Neural crest cell (in vitro differentiated cells): ENCODE measurements at places on chromosomes 13 and 19. TPM values are rescaled to one million over a fixed set of nuclear protein-coding genes. Genes with fewer than 3 reads are reported as not detected.

PABPC3 gene
- 0.14 TPM in 2 replicates for total RNA-seq

IL11 gene
- total RNA-seq = 0.56 and 0.59 TPM in 2 replicates

- peaks cover 28% of the 10 kb centered on the region for H3K36me3 ChIP-seq
- no peak overlapping the region for H3K4me3 ChIP-seq
- H3K4me1 ChIP-seq = peaks cover 12% of the 10 kb centered on the region
- no peaks in the 10 kb centered on the region for H3K27me3 ChIP-seq
- H3K27ac ChIP-seq = no peak overlapping the region
These were observed 15.9 kb downstream of the NHLRC3 start for GRCh38 chr13:39054112-39054511.

- H3K36me3 ChIP-seq = no peaks in the 10 kb centered on the region
- H3K27me3 ChIP-seq = no peaks in the 10 kb centered on the region
- peaks cover 19% of the 10 kb centered on the region for H3K4me1 ChIP-seq
- H3K27ac ChIP-seq = no peak overlapping the region
- no peak overlapping the region for H3K4me3 ChIP-seq
These were observed 337.7 kb downstream of the KCNRG start for GRCh38 chr13:50352720-50353480.

GRCh38 chr19:16875584-16876555, 12.9 kb upstream of the F2RL3 start:
- no peak overlapping the region for H3K27ac ChIP-seq
- H3K27me3 ChIP-seq = no peaks in the 10 kb centered on the region
- DNase-seq = no peak
- no peaks in the 10 kb centered on the region for H3K4me1 ChIP-seq

DNA sequence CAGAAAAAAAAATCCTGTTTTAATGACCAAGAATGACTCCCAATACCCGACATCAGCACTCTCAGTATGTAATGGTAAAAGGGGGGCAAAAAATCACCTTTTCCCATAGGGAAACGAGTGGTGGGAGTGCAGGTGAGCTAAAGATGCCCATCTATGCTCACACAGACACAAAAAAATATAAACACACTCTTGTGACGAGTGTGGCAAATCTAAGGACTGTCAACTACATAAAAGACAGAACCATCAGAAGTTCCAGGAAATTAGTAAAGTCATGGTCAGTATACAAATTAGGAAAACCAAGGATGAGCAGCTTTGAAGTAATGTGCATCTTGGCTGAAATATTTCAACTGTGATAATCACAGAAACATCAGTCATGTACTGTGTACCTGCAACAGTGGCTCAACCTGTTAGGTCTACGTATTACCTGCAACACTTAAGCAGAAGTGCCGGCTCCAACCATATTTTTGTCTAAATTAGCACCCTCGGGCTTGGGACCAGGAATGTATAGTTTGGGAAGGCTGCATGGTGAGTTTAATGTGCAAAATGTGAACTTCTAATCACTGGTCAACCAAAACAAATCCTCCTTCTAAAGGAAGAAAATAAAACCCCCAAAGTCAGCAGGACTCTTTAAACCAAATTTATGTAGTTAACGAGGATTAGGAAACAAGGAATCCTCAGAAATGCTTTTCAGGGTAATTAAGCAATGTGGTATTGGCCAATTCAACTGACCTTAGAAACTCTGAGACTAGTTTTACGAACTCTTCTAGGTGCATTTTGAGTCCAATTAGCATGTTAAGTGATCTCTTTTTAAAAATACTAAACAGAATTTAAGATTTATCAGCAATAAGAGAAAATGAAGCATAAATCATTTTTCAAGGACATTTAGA, 24.3 kb downstream of the ANKRD10 start:
- H3K27ac ChIP-seq = no peak overlapping the region
- peaks cover 6% of the 10 kb centered on the region for H3K36me3 ChIP-seq
- H3K27me3 ChIP-seq = no peaks in the 10 kb centered on the region
- DNase-seq = no peak
- no peak overlapping the region for H3K4me3 ChIP-seq

PLEKHF1 gene
- total RNA-seq = 1.2 TPM in 2 replicates

- H3K36me3 ChIP-seq = no peaks in the 10 kb centered on the region
- DNase-seq = no peak
- H3K27me3 ChIP-seq = no peaks in the 10 kb centered on the region
- H3K27ac ChIP-seq = no peak overlapping the region
- H3K4me3 ChIP-seq = no peak overlapping the region
These were observed 128.6 kb downstream of the HS6ST3 start for GRCh38 chr13:96218475-96218874.

CD33 gene
- not detected in 2 replicates for total RNA-seq

- H3K36me3 ChIP-seq = no peaks in the 10 kb centered on the region
- no peak overlapping the region for H3K27ac ChIP-seq
These were observed 115.3 kb downstream of the TBC1D4 start for GRCh38 chr13:75366380-75367280.

CDX2 gene
- total RNA-seq = 1.3 and 2.4 TPM in 2 replicates

GRCh38 chr13:51576754-51577153, 7.5 kb upstream of the WDFY2 start:
- no peak for DNase-seq
- no peaks in the 10 kb centered on the region for H3K36me3 ChIP-seq
- no peak overlapping the region for H3K4me3 ChIP-seq
- H3K27ac ChIP-seq = no peak overlapping the region
- H3K4me1 ChIP-seq = no peaks in the 10 kb centered on the region

DNA sequence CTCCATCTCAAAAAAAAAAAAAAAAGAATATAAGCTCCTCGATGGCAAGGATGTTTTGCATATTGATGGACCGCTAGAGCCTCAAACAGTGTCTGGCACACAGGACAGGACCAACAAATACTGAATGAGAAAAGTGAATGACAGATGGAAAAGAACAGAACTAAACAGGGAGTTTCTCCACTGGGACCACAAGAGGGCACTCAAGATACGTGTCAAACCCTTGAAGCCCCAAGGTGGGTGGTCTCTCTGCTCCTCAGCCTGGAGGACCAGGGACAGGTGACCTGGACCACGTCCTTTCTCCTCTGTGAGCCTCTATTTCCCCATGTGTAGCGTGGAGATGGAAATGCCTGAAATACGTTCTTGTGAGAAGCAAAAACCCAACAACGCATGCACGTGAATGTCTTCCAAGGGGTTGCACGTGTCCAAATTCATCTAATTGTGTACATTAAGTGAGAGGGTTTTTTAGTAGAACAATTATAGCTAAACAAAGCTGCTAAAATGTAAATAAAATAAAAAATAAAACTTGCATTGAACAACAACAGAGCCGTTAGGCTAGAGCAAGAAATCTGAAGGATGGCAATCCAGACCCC, 5.7 kb upstream of the CDC42EP5 start:
- no peaks in the 10 kb centered on the region for H3K36me3 ChIP-seq
- H3K4me1 ChIP-seq = peaks cover 8% of the 10 kb centered on the region
- no peak overlapping the region for H3K4me3 ChIP-seq
- DNase-seq = peak; percentile 58

ALG11 gene
- total RNA-seq = 34.0 and 37.8 TPM in 2 replicates

- DNase-seq = no peak
- H3K27ac ChIP-seq = no peak overlapping the region
- H3K4me1 ChIP-seq = peaks cover 5% of the 10 kb centered on the region
- peaks cover 6% of the 10 kb centered on the region for H3K27me3 ChIP-seq
- no peak overlapping the region for H3K4me3 ChIP-seq
These were observed 5.9 kb upstream of the GDF15 start for GRCh38 chr19:18379803-18380747.

MAB21L1 gene
- total RNA-seq = 0.14 and 0.21 TPM in 2 replicates

SIAH3 gene
- total RNA-seq = 0.36 and 0.42 TPM in 2 replicates

PNMA8A gene
- total RNA-seq = 28.4 and 29.9 TPM in 2 replicates

DNA sequence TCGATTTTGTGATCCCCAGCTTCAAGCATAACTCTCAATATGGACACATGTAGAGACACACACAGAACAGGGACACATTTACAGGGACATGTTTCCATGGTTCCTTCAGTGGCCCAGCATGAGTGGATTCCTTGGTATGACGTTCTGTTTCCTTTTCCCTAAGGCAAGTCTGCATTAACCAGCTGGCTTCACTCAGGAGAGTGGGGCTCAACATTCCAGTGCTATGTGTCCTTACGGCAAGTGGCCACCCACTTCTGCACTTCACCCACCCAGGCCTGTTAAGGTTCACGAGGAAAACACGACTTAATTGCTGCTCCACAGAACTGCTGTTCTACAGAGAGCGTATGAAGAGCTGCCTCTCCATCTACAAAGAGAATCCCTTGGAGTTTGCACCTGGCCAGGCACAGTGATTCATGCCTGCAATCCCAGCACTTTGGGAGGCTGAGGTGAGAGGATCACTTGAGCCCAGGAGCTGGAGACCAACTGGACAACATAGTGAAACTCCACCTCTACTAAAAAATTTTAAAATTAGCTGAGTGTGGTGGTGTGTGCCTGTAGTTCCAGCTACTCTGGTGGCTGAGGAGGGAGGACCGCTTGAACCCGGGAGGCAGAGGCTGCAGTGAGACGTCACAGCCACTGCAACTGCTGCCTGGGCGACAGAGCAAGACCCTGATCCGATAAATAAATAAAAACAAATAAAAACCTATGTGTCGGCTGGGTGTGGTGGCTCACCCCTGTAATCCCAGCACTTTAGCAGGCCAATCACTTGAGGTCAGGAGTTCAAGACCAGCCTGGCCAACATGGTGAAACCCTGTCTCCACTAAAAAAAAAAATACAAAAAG, 32.5 kb downstream of the BRD4 start:
- H3K27me3 ChIP-seq = no peaks in the 10 kb centered on the region
- no peak for DNase-seq
- H3K36me3 ChIP-seq = peaks cover 5% of the 10 kb centered on the region
- peaks cover 71% of the 10 kb centered on the region for H3K4me1 ChIP-seq
- no peak overlapping the region for H3K27ac ChIP-seq

DNA sequence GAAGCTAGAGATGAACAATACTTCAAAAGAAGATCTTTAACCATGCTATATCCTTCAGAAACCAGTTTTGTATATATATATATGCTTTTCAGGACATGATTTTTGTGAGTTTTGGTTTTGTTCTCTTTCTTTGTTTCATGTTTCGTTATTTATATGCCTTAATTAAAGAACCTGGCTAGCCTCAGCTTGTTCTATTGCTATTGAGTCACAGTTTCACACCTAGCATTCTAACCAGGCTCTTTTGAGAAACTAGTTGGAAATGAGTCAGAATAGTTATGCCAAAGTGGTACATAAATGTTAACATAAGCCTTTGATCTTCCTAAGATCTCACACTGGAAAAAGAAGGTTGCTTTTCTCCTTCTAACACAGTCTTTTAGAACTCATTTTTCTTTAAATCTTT, 1925.2 kb downstream of the OLFM4 start:
- H3K4me1 ChIP-seq = no peaks in the 10 kb centered on the region
- DNase-seq = no peak
- H3K27me3 ChIP-seq = no peaks in the 10 kb centered on the region
- no peak overlapping the region for H3K27ac ChIP-seq
- no peaks in the 10 kb centered on the region for H3K36me3 ChIP-seq

- H3K36me3 ChIP-seq = peaks cover 3% of the 10 kb centered on the region
- H3K4me1 ChIP-seq = peaks cover 35% of the 10 kb centered on the region
- no peak overlapping the region for H3K4me3 ChIP-seq
- H3K27me3 ChIP-seq = no peaks in the 10 kb centered on the region
- no peak overlapping the region for H3K27ac ChIP-seq
- no peak for DNase-seq
These were observed 38.9 kb downstream of the DACH1 start for GRCh38 chr13:71828117-71828516.

GRCh38 chr13:99182439-99182838, 18.2 kb upstream of the UBAC2 start:
- H3K4me1 ChIP-seq = no peaks in the 10 kb centered on the region
- DNase-seq = no peak
- H3K36me3 ChIP-seq = no peaks in the 10 kb centered on the region
- no peak overlapping the region for H3K4me3 ChIP-seq

GRCh38 chr19:10432736-10433130, 12.4 kb downstream of the PDE4A start:
- peaks cover 72% of the 10 kb centered on the region for H3K27me3 ChIP-seq
- H3K36me3 ChIP-seq = no peaks in the 10 kb centered on the region
- no peak overlapping the region for H3K27ac ChIP-seq
- H3K4me3 ChIP-seq = no peak overlapping the region
- H3K4me1 ChIP-seq = peaks cover 5% of the 10 kb centered on the region
- no peak for DNase-seq

KLK14 gene
- total RNA-seq = 0.26 and 0.75 TPM in 2 replicates

- no peak for DNase-seq
- H3K4me1 ChIP-seq = no peaks in the 10 kb centered on the region
- no peak overlapping the region for H3K4me3 ChIP-seq
- no peaks in the 10 kb centered on the region for H3K27me3 ChIP-seq
- no peak overlapping the region for H3K27ac ChIP-seq
These were observed 2646.0 kb upstream of the PCDH20 start for GRCh38 chr13:64061649-64062048.

LMO7 gene
- total RNA-seq = 3.5 and 4.8 TPM in 2 replicates

GRCh38 chr13:112447306-112447705, 71.2 kb downstream of the SPACA7 start:
- peaks cover 4% of the 10 kb centered on the region for H3K27me3 ChIP-seq
- H3K36me3 ChIP-seq = no peaks in the 10 kb centered on the region
- no peak for DNase-seq
- no peak overlapping the region for H3K4me3 ChIP-seq

GRCh38 chr19:53881482-53882390, at the start of gene PRKCG:
TSS of gene PRKCG (plus strand) at chr19:53882197. CDS start at chr19:53882495, 298 bp downstream.
- DNase-seq = peak; percentile 47
- H3K27me3 ChIP-seq = peaks cover 39% of the 10 kb centered on the region
- peaks cover 12% of the 10 kb centered on the region for H3K4me1 ChIP-seq
- H3K27ac ChIP-seq = no peak within 1 kb of the TSS
- peak within 1 kb of the TSS; percentile 52 for H3K4me3 ChIP-seq

- peak overlapping the region; percentile 98 for H3K27ac ChIP-seq
- peak overlapping the region; percentile 82 for H3K4me3 ChIP-seq
- peak; percentile 77 for DNase-seq
- H3K27me3 ChIP-seq = no peaks in the 10 kb centered on the region
- H3K4me1 ChIP-seq = peaks cover 51% of the 10 kb centered on the region
These were observed 20.0 kb upstream of the ERCC1 start for GRCh38 chr19:45443462-45444317.

GRCh38 chr19:35332817-35333216, 3.8 kb downstream of the CD22 start:
- no peak overlapping the region for H3K27ac ChIP-seq
- no peak for DNase-seq
- H3K36me3 ChIP-seq = no peaks in the 10 kb centered on the region
- H3K4me1 ChIP-seq = no peaks in the 10 kb centered on the region

DNA sequence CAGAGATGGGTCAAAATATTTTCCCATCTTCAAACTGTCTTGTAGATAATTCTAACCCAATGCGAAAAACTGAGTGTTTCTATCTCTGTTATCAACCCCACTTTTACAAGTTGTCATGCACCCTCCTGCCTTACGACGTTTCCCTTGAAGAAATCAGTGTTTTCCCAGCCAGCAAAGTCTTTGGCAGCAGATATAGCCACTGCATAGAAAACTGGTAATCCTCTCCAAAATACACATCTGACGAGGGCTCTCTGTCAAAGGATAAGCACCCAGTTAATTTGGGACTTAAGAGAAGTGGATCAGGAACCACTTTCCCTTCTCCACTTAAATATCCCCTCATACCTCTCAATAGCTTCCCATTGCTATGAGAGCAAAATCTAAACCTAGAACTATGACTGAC, 351.9 kb upstream of the MIR17HG start:
- H3K4me3 ChIP-seq = no peak overlapping the region
- H3K4me1 ChIP-seq = no peaks in the 10 kb centered on the region
- H3K27ac ChIP-seq = no peak overlapping the region
- no peaks in the 10 kb centered on the region for H3K27me3 ChIP-seq
- no peaks in the 10 kb centered on the region for H3K36me3 ChIP-seq
